M059J (cell line): ENCODE measurements at places on chromosomes 3 and 15.

GRCh38 chr3:126107957-126108675, 24.2 kb upstream of the SLC41A3 start:
- no peak for DNase-seq

DNA sequence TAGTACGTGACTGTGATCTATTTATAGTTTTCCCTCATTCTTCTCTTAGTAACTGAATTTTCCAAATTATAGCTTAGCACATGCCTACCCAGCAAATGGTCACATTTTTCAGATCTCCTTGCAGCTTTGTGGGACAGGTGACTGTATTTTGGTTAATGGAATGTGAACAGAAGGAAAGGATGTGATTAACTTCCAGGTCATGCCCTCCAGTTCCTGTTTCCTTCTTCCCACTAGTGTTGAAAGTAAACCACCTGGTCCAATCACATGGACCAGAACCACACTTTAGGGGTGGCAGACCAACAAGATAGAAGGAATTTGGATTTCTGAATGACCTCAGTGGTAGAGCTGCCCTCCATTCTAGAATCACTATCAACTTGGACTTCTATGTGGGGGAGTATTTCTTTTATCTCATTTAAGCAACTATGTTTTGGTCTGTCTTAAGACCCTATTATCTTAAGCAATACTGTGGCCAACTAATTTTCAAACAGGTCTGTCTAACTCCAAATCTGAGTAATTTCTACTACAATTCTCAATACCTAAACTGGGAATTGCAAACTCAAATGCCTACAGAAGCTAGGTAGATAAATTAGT, 76.0 kb upstream of the TSC22D2 start:
- DNase-seq = no peak

DNA sequence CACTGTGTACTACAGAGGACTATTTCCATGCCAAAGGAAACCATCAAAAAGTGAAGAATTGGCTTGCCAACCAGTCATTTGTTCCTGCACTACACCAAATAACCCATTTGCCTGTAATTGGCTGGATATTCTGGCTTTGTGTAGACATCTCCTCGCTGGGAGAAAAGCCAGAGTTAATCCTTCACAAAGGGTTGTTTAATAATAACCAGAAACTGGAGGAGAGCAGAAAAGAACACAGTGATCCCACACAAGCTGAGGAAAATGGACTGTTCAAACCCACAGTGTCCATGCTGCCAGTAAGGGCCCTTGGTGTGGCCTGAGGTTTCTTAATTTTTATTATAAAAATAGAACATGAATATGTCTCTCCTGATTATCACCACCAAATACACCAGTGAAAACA, 294.0 kb downstream of the RORA start:
- DNase-seq = no peak

DNA sequence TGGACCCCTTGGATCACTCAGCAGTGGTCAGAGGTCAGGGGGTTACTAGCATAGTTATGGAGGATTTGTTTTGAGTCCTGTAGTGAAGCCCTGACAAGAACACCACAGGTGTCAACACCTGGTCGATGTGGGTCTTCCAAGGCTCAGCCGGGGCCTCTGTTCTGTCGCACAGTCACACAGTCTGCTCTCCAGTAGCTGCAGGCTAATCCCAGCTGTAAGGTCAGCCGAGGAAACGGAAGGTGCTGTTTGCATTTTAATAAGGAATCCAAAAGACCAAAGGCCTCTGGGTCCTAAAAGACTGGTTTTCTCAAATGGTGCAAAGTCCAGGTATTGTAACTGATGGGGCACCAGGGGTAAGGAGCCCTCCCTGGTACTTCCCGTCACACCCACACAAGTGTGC, 71.7 kb downstream of the RPLP1 start:
- DNase-seq = no peak

GRCh38 chr3:188267790-188268335, 113.9 kb downstream of the LPP start:
- peak; percentile 57 for DNase-seq

DNA sequence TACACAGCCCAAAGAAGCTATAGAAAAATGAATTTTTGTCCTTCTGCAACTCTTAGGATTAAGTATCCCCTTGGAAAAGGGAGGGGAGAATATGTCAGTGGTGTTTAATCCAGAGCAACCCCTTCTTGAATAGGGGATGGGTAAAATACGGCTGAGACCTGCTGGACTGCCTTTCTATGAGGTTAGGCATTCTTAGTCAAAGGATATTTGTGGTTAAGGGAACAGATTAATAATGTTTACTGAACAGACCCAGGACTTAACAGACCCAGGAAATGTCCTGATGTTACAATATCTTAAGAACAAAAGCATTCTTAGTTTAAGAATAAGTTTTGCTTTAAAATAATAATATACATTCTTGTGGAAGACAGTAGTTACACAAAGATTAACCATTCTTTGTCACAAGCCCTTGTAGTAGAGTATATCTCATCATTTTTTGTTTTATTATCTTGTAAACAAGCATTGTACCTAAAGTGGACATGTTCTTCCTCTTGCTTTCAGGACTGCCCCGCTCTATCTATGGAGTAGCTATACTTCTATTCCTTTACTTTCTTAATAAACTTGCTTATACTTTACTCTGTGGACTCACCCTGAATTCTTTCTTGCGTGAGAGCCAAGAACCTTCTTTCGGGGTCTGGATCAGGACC, 43.8 kb upstream of the B3GALNT1 start:
- DNase-seq = peak; percentile 75

DNA sequence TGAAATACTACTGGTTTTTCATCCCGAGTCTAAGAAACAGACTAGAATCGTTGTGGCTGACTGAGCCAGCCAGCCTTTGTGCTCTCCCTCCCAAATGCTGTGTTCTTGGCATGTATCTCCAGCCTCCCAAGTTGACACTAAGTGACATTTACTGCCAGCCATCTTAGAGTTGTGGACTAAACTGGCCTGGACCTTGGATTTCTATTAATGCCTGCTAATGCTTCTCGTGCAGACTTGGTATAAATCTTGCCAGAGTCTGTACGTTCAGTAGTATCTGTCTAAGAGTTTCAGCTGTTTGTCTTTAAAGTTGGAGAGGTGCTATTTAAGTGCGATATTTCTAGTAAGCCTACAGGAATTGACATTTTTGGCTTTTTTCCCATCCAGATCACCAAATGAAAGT, 166.6 kb upstream of the BHLHE40 start:
- DNase-seq = no peak

GRCh38 chr15:33636234-33636633, 325.5 kb downstream of the RYR3 start:
- no peak for DNase-seq

GRCh38 chr3:189833996-189834395, 202.8 kb downstream of the TP63 start:
- DNase-seq = no peak

GRCh38 chr3:190076136-190076535, 44.6 kb downstream of the P3H2 start:
- DNase-seq = peak; percentile 48

DNA sequence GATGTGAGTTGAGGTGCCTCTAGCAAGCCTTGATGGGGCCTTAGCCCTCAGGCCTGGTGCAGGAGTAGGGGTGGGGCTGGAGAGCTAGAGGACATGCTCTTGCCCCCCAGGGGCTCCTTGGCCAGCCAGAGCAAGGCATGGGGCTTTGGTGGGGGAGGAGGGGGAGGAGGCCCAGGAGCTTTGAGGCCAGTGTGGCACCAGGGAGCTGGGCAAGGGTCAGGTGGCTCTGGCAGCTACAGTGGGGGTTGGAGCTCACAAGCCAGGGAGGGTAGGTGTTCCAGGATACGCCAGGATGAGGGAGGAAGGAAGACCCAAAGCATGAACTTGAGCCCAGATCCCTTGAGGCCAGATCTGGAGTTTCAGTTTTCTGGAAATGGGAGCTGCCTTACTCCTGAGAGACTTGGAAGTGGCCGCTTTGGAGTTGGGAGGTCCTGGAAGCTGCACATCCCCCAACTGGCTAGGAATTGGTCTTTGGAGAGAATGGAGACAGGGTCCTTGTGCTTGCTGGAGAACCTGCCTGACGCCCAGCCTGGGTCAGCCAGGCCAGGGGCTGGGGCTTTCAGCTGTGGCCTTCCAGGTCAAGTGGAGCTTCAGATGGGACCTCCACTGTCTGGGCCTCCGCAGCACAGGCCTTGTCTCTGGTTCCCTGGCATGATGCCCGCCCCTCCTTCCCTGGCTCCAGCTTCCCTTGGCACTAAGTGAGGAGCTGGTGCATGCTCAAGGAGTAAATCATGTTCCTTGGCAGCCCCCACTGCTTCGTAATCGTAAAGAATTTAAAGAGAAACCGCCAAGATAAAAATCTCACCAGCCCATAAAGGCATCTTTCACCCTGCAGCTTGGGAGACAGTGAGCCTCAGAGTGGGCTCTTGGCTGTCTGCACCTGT, 8.7 kb downstream of the SEMA3F start:
- DNase-seq = peak; percentile 94

- no peak for DNase-seq
Observed at GRCh38 chr3:50687916-50688315, 13.2 kb downstream of the DOCK3 start.

- no peak for DNase-seq
Observed at GRCh38 chr3:76986876-76987474, 52.9 kb upstream of the ROBO2 start.
